CD4-positive, alpha-beta T cell treated with Interleukin-4 for 1 hour (primary cell): ENCODE measurements at places on chromosomes 4 and X.
A peak's percentile ranks its signal among the peaks of the same experiment; 100 is the strongest.

DNA sequence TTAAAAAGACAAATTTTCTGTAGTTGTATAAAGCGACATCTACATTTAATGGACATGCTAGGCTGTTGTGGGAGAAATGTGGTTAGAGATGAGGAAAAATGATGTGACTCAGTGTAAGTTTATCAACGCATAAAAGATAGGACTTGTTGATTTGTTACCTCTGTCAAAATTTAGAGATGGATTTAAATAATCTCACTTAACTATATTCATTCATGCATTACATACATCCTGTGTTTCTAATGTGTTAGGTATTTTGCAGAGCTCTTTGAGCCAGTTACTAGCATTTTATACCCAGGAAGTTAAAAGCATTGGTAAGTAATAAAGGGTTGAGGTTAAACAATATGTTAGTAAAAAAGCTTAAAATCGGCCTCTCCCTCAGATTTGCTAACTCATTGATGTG is 34.3 kb downstream of the METAP1 start:
- no peak for DNase-seq

DNA sequence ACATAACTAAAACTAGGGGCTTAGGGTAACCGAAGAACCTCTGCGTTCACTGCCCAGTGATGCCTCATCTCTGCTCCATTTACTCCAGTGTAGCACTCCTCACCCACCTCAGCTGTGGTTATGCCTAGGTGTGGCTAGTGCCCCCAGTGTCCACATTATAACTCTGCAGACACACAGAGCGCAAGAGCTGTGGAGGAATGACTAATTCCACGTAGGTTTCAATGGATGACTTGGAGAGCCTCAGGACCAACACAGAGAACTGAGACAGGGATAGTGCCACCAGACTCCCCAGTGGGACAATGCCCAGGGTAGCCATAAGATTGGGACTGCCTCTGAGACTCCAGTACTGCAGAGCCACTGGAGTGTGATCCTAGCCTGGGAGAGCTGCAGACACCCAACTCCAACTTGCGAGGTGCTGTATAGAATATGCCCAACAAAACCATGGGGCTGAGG is 542.4 kb upstream of the DIPK2B start:
- peak; percentile 29 for DNase-seq

DNA sequence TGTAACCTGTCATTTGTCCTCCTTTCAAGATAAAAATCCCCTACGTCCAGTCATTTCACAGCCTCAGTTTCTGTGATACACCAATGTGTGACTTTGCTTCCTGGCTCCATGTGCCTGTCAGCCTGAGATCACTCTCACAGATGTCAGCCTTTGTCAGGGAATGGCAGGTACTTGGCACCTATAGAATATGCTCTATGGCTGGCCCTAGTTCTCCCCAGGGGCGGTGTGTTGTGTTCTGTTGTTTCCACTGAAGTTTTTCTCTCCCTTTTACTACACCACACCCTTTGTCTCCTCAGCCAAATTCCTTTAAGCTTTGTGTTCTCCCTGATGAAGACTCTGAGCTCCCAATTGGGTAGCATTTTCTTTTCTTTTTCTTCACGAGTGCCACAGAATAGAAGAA is 81.7 kb downstream of the ALPK1 start:
- DNase-seq, result no peak

DNA sequence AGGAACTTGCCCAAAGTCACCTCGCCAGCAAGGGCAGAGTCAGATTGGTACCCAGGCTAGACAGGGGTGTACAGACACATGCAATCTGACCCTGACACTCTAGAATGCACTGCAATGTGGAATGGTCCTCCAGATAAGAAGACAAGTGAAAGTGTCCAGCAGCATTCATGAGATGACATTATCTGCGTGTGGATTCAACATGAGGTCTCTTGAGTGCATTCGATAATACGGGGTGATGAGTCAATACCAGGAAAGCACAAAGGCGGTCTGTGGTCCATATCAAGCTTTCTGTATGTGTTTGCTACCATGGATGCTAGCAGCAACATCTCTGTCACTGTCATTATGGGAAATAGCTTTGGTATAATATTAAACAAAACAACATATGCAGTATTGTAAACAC is 6.8 kb upstream of the XAGE3 start:
- no peak for DNase-seq

- DNase-seq, result no peak
Measured at GRCh38 chr4:19025031-19025430, 1003.5 kb upstream of the LCORL start.

- DNase-seq, result no peak
Measured at GRCh38 chr4:16663307-16663706, 235.1 kb downstream of the LDB2 start.

- DNase-seq, result no peak
Measured at GRCh38 chr4:71275570-71275969, 63.2 kb upstream of the SLC4A4 start.

DNA sequence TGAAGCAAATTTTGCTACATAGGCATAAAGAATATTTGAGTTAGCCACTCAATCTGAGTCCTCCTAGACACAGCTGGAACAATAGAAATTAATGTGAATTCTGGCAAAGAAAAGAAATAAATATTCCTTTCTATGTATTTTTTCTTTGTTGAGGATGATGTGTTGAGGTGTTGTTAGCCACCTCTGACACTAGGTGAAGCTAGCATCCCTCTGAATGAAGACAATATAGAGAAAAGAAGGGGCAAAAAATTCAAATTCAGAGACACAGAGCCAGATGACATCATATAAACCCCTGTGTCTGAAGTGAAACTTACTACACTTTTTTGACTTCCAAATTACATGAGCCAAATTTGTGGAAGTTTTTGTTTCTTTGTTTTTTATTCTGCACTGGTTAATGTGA is 34.6 kb upstream of the TMPRSS11D start:
- no peak for DNase-seq

DNA sequence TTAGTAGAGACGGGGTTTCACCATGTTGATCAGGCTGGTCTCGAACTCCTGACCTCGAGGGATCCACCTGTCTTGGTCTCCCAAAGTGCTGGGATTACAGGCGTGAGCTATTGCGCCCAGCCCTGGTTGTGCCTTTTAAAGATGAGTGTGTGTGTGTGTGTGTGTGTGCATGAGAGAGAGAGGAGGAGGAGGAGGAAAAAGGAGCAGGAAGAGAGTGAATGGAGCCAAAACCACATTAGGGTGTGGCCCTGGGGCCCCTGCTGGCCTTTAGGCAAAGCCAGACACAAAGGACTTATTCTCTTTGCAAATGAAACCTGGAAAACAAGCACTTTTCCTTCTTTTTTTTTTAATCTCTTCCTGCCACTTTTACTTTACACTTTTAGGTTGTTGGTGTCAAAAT is 48.2 kb upstream of the KLF3 start:
- DNase-seq, result no peak

- no peak for DNase-seq
Measured at GRCh38 chr4:104063341-104063740, 343.6 kb upstream of the TACR3 start.

GRCh38 chrX:47610511-47610910 is 9.1 kb downstream of the SYN1 start:
- DNase-seq, result no peak

- DNase-seq, result no peak
Measured at GRCh38 chr4:165402375-165402774, 23.6 kb downstream of the CPE start.

GRCh38 chrX:120406638-120407037 is 44.7 kb downstream of the ATP1B4 start:
- DNase-seq, result no peak

- DNase-seq, result no peak
Measured at GRCh38 chr4:153529646-153530045, 63.5 kb downstream of the TMEM131L start.

DNA sequence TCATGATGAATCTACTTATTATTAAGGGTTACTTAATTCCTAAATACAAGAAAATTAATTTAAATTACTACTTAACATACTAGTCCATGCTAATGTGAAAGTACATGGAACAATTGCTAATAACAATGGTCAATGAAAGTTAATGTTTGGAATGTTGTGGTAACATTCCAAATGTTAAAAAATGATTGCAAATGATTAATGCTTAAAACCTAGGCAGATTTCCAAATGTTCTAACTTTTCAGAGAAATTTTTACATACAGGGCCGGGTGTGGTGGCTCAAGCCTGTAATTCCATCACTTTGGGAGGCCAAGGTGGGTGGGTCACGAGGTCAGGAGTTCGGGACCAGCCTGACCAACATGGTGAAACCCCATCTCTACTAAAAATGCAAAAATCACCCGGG is 1851.3 kb upstream of the PCDH7 start:
- DNase-seq, result no peak

DNA sequence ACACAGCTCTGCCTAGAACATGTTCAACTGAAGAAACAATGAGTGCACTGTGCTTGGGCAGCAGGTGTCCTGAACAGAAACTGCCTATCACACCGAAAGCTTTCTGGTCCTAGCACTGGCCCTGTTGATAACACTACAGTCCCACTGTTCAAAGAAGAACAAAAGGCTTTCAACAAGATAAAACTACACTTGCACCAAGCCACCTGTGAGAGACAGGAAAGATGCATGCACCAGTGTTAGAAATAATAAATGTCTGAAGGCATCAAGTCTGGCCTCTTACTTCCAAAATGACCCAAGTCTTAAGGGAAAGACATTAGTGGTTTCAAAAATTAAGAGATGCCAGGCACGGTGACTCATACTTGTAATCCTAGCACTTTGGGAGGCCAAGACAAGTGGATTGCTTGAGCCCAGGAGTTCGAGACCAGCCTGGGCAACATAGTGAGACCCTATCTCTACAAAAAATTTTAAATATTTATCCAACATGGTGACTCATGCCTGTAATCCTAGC is 68.7 kb downstream of the APBB2 start:
- no peak for DNase-seq

GRCh38 chr4:55398966-55399365 is 3.2 kb downstream of the TMEM165 start:
- no peak for DNase-seq

GRCh38 chr4:14888790-14889572 is 113.3 kb upstream of the CPEB2 start:
- no peak for DNase-seq

DNA sequence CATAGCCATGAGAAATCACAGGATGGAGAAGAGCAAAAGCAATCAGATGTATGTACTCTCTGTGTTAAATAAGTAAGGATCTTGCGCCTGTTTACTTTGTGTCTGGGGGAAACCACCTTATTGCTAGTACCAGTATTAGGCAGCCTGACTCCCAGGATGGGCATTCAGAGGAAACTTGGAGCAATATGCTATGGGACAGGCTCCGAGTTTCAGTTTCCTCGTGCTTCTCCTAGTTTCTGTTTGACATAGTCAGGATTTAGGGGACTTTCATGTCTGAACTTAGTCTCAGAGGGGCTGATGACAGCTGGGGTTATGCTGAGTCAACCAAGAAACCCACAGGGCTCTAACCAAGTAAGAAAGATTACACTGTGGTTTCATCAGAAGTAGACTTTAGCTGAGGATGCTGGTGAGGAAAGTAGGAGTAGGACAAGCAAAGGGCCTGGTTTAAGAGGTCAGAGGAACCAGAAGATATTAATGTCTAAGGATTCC is 13.5 kb downstream of the NSUN7 start:
- no peak for DNase-seq

GRCh38 chr4:64617800-64618199 is 208.6 kb upstream of the TECRL start:
- DNase-seq, result no peak

DNA sequence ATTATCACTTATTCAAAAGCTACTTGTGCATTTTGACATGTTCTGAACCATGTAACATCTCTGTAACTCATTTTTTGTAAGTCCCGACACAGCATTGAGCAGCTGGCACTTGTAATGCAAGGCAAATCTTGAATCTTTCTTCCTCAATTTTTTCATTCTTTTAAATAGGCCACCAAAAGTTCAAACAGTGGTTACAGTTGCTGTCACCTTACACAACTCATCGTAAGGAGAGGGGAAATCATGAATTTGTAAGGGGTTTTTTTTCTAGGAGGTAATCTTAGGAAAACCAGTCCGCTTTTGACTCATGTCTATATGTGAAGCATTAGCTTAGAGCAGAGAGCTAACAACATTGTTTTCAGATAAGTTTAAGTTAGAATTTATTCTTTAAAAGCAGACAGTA is 124.5 kb downstream of the PDLIM5 start:
- no peak for DNase-seq

- no peak for DNase-seq
Measured at GRCh38 chrX:87621697-87622096, 104.1 kb downstream of the KLHL4 start.

DNA sequence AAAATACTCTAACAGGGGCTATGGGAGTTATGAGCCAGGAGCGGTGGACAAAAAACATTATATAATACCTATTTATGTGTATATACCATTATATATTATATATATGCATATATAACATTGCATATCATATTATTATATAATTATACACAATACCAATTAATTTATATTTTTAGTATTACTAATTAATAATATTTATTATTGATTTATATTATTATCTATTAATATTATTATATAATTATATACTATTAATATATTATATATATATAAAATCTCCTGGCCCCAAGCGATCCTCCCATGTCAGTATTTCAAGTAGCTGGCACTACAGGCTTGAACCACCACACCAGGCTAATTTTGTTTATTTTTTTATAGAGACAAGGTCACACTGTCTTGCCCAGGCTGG is 73.8 kb upstream of the JADE1 start:
- no peak for DNase-seq

GRCh38 chr4:110516106-110516922 is 40.4 kb downstream of the ENPEP start:
- DNase-seq, result peak; percentile 79

- DNase-seq, result peak; percentile 28
Measured at GRCh38 chr4:38670939-38671591, 7.1 kb downstream of the KLF3 start.

GRCh38 chr4:26360864-26361263 is 40.0 kb downstream of the RBPJ start:
- no peak for DNase-seq

GRCh38 chr4:602559-602942 is 22.8 kb upstream of the PDE6B start:
- DNase-seq, result peak; percentile 34

DNA sequence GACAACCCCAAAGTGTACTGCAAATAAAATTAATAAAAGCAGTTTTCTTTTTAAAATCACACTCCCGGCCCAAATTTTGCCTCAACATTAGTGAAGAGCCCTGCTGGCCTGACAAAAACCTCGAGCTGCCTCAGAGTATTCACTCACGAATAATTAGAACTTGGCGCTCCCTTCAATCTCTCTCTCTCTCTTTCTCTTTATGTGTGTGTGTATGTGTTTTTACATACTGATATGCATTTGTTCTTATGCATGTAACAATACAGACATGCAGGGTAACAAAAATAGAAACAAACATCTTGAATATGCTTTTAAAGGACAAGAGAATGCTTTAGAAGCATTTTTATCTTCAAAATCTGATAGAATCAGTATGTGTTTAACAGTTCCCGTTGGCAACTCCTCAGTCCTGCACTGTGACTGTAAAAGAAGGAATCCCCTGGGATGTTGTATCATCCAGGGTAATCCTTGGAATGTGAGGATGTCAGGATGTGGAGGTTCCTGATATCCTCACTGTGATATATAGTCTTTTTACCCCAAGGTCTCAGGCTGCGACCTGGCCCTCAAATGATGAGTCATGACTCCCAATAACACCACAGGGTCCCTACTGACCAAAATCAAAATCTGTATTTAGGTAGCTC is 53.0 kb downstream of the PTCHD1 start:
- DNase-seq, result no peak
